Muscle of arm (tissue), 14 donors: ENCODE measurements at places on chromosomes 2 and 18.

- DNase-seq = no peak
These were observed 15.3 kb downstream of the WNT10A start for GRCh38 chr2:218895759-218896500.

DNA sequence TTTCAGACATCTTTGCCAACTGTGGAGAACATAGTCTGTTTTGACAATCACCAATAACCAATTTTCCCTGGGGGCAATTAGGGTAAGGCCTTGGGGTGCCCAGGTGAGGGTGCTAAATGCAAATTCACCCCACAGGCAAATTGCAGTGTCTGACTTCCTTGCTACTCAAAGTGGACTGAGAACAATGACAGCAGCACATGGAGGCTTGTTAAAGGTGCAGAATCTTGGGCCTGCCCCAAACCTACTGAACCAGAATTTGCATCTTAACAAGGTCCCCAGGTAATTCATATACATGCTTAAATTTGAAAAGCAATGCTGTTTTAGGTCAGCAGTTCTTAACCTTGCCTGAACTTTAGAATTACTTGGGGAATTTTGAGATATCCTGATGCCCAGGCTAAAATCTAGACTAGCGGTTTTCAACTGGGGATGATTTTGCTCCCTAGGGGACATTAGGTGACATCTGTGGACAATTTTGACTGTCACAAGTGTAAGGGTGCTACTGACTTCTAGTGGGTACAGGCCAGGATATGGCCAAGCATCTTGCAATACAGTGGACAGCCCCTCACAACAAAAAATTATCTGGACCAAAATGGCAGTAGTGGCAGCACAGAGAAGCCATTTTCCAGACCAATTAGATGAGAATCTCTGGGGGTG lies 80.2 kb upstream of the GCFC2 start:
- DNase-seq = no peak

DNA sequence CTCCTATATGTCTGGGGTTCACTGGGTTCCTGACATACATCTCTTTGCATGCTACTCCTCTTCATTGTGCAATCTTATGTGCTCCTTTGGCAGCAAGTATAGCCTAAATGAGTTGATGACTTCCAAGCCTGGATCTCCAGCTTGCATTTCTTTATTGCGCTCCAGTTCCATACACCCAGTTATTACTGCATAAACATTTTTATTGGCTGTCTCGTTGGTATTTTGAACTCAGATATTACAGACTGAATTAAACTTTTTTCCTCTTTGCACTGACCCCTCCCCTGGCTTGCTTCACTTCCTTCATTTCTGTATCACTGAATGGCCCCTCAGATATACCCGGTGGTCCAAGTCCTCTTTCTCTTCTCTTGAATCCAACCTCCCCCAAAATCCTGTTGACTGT lies 219.2 kb downstream of the MC4R start:
- no peak for DNase-seq

DNA sequence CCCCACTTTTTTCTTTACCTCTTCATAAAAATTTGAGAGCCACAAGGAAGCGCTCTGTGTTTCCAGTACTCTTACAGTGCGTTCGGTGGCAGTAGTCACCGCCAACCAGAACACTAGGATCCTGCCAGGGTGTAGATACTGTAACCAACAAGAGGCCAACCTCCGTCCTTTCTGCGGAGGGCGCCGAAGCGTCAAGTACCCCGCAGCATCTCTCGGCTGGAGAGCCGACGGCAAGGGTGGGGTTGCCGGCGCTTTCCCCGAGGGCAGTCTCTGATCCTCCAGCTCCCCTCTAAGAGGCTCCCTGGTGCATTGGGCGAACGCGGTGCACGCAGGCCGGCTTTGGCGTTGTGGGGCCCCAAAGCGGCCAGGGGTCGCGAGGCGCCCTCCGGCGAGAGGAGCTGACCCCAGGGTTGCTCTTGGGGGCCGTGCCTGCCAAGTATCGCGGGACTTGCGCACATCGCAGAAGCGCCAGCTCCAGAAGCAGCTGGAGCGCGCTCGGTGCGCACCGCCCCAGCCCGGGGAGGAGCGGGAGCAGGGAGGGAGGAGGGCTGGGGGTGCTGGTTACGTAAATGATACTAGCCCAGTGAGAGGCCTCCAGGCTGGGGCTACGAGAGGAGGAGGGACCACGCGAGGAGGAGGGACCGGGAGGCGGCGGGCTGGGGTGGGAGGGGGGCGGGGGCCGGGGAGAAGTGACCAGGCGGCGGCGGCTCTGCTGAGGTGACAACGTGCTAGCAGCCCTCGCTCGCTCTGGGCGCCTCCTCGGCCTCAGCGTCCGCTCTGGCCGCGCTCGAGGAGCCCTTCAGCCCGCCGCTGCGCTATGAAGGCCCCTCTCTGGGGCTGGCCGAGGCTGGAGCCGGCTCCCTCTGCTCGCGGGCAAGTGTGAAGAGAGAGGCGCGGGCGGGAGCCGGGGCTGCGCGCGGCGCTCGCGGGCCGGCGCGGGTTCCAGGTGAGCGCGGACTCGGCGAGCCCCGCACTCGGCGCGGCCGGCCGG lies at the start of gene GALNT13:
GALNT13 (plus strand) TSS at position 692 of the 991 bp plus-strand sequence.
- peak; percentile 62 for DNase-seq

- DNase-seq = no peak
These were observed 3.5 kb downstream of the PCBP1 start for GRCh38 chr2:70090706-70091334.

DNA sequence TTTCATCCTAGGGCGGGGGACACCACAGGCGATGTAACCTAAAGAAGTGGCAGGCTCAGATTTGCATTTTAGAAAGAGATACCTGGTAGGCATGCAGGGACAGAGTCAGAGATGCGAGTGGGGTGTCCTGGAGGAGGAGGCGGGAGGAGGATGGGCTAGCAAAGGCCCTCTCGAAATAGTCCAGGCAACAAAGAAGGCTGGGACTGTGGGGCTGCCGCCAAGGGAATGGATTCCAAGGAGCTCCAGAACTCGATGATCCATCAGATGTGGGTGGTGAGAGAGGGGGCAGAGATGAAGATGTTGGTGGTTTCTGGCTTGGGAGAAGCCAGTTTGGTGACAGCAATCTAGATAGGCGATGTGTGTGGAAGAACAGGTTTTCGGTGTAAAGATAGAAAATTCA lies 12.5 kb upstream of the INPP5D start:
- no peak for DNase-seq

- DNase-seq = no peak
These were observed 21.0 kb upstream of the CYRIA start for GRCh38 chr2:16686641-16687040.

- DNase-seq = no peak
These were observed 39.9 kb downstream of the MYO3B start for GRCh38 chr2:170217778-170218251.

- DNase-seq = no peak
These were observed 149.6 kb downstream of the TMEM18 start for GRCh38 chr2:527581-527980.

- DNase-seq = no peak
These were observed 181.1 kb upstream of the PGAP1 start for GRCh38 chr2:197107291-197108269.

GRCh38 chr2:188032306-188032705 lies 259.4 kb upstream of the GULP1 start:
- DNase-seq = no peak

- DNase-seq = no peak
These were observed 86.8 kb downstream of the MAIP1 start for GRCh38 chr2:200042102-200042735.

GRCh38 chr2:109436610-109437225 lies 177.0 kb downstream of the SEPTIN10 start:
- DNase-seq = no peak

DNA sequence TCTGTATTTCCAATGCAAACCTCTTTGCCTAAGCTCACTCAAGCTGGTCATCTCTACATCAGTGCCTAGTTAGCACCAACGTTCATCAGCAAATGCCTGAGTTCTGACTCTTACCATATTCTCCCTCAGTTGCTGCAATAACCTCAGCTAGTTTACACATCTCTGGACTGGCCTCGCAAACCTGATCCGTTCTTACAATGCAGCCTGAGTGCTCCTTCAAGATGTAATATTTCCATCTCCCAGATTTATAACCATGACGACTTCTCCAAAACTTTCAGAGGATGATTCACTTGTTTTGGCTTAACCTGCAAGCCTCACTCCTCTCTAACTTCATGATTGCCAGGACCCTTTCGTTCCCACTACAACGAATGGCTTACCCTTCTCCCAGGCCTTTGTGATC lies 69.7 kb downstream of the DIPK1C start:
- DNase-seq = peak; percentile 53

GRCh38 chr2:33777786-33778185 lies 178.7 kb upstream of the FAM98A start:
- no peak for DNase-seq

DNA sequence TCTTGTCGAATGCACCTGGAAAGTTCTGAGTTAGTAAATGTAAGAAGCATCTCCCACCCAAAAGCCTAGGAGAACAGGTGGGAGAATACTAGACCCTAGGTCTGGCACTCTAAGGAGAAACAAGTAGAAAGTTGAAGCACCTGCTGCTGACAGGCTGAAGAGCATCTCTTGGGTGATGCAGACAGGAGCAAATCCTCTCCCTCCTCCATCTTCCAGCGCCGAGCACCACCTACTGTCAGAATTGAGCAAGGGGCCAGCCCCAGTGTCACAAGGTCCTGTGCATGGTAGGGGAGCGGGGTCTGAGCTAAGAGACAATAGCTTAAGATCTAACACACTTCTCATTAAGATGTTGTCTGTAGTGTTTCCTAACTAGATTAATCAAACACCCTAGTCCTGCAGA lies 52.9 kb downstream of the HK2 start:
- DNase-seq = no peak

DNA sequence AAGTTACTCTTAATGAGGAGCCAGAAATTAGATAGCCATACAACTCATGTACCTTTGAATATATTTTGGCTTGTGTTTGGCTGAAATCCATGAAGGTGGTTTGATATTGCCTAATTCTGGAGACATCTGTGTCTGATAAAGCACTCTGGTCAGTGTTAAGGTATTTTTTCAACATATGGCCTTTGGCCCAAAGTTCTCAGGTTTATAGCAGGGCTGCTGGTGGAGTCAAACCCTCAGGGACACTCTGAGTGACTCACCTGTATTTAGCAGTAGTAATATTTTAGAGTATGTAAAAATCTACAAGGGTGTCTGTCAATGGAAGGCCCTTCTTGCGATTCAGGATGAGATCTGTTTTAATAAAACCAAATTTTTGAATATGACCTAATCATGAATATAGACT lies 666.5 kb downstream of the SLC4A3 start:
- DNase-seq = no peak

GRCh38 chr18:75475228-75475627 lies 47.7 kb upstream of the SMIM21 start:
- DNase-seq = peak; percentile 33

DNA sequence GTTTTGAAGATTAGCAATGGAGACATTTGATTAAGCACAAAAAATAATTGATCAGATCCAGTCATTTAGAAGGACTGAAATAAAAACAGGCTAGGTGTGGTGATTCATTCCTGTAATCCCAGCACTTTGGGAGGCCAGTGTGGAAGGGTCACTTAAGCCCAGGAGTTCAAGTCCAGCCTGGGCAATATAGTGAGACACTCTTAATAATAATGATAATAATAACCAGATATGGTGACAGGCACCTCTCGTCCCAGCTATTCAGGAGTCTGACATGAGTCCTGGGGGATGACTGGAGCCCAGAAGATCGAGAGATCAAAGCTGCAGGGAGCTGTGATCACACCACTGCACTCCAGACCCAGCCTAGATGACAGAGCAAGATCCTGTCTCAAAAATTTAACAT lies 3.5 kb upstream of the FN1 start:
- DNase-seq = no peak

DNA sequence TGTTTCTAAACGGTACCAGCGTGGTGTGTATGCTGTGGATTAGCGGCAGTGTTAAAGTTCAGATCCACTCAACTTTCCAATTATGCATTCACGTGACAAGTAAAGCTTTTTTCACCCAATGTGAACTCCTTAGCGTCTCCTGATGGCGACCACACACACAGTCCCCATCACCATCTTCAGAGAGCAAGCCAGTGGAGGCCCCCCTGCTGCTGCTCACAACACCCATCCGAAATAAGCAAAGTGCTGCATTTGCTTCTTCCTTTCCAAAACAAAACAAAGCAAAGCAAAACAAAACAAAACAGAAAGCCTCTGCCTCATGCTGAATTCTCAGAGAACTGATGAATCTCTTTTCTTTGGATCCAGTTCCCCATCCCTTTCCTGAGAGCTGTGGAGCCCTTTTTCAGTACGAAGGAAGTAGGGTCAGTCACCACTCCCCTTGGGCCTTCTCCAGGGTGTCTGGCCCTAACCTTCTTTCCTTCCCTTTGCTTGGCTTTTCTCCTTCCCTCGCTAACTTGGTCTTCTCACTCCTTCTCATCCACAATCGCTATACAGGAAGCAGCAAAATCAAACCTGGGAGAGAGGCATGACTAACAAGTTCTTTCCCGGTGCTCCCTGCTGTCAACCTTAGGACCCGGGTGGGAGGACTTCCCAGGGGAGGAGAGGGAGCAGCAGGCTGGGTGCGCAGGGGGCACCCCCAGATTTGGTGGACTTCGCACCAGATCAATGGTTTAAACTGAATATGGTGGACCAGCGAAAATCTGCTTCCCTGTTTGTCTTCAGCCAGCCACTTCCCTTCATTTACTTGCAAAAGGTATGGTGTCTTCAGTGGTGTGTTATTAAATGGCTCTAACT lies 56.0 kb downstream of the NRP2 start:
- DNase-seq = no peak

DNA sequence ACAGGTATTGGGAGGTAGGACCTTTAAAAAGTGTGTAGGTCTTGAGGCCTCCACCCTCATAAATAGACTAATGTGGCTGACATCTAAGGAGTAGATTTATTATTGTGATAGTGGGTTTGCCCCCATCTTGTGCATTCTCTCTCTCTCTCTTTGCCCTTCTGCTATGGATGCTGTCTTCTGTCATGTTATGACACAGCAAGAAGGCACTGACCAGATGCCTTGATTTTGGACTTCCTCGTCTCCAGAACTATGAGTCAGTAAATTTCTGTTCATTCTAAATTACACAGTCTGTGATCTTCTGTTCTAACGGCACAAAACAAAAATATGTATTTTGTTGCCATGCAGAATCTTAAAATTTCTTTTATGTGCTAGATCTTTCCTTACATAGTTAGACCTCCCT lies 66.9 kb downstream of the ATAD2B start:
- DNase-seq = no peak
